ENCODE measurements at places on chromosomes 11 and 22.

DNA sequence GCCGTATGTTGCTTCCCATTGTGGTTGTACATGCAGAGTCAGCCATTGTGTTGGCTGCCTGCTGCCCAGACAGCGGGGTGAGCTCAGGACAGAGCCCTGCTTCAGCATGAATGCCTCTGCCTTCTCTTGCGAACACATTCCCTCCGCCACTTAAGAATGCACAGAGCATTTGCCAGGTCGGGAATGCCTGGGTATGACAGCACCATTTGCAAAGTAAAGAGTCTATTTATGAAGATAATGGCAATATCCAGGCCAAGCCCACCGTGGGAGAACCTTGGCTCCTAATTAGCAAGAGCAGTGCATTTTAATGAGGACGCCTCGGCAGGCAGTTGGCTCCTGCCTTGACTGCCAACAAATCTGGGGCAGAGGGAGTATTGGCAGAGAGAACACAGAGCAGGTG is 62.5 kb upstream of the SORL1 start:
- peak; percentile 26 for DNase-seq

GRCh38 chr22:45493286-45493771 is 9.4 kb upstream of the FBLN1 start:
- DNase-seq: no peak

DNA sequence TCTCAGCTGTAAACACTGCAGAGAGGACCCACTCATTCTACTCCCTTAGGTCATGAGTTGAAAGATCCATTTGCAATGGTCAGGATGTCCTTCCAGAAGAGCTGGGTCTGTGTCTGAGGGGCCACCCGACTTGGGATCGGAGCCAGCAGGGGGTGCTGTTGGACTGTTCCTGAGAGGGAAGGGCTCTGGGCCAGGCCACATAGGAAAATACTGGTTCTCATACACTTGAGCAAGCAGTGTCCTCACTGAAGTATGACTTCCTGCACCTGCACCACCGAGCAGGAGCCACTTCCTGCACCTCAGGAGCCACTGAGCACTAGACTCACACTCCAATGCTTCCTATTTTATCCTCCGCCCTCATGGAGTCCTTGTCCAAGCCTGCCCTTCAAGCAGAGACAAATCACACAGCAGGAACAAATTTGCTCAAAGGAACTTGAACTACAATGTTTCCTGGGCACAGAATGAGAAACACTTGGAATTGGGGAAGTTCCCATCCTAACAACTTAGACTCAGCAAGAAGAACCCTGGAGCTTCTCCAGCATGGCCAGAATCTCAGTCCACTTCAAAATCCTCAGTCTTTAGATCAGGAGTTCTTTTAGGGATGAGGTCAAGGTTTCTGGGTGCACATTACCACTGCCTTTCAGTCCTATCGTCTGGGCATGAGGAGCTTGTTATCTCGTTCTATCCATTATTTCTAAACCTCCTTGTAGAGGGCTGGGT is 36.6 kb upstream of the VPREB1 start:
- peak; percentile 87 for DNase-seq

- no peak for DNase-seq
Measured at GRCh38 chr11:133904818-133905515, 51.8 kb downstream of the IGSF9B start.

DNA sequence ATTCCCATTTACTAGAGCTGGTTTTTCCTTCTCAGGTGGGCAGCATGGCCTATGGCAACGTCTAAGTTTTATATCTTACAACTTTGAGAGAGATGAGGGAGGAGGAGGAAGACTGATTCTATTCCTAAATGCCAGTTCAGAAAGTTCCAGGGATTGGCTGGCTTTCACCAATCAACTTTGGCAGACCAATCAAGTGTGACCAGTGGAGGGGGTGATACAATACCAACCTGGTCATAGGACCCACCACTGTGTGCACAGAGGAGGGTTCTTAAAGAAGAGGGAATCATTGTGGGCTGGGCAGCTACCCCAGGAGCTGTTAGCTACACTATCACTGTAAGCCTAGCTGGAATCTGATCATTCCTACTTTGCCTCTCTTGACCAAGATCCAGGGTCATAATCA is 8.1 kb downstream of the DIXDC1 start:
- no peak for DNase-seq

GRCh38 chr11:60844870-60845221 is 2.9 kb downstream of the CCDC86 start:
- no peak for DNase-seq

DNA sequence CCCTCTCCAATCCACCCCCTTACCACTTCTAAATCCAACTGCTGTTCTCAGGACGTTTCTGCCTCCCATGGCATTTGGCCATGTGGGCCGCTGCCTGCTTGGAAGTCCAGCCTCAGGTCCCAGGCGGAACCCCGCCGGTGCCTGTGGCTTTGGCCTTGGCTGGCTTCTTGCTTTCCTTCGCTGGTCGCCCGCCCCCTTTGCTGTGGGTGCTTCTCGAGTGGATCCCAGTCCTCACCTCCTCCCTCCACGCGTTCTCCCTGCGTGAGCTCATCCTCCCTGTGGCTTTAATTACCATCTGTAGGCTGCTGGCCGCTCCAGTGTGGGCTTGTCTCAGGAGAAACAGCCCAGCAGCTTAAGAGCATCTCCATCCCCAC is 111.7 kb downstream of the NECTIN1 start:
- no peak for DNase-seq

DNA sequence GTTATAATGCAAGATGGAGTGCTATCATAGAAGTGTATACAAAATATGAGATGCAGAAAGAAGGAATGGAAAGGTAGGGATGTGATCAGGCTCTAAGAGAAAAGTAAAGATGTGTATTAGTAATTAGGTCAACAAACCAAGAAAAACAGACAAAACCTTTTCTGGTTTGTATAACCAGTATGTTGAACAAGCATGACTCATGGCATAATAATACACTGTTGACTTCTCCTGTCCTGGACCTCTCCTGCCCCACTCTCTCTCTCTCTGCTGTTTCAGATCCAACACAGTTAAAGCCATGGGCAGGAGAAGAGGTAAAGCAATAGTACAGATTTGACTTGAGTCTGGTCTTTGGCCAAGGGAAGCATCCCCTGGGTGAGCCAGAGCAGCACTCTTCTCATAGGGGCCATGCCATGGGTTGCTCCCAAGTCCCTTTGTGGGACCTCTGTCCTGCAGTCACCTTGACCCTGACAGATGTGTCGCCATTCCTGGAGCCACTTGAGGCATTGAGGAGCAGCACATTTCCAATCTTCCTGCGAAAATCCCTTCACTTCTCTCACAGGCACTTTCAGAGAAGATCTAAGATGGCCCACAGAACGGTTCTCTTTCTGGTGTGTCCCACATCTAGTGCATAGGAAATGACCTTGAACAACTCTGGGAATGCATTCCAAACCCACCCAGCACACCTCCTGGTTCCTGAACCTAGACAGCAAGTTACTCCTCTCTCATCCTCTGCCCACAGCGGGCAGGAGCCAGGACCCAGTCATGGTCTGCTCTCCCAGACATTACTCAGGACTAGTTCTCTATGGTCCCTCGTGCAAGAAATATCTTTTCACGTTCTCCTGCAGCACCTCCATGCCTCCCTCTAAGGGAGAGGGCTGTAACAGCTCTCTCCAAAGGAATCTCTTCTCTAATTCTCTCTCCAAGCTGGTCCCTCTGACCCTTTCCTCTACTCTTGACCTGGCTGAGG is 58.2 kb upstream of the PRSS23 start:
- no peak for DNase-seq

DNA sequence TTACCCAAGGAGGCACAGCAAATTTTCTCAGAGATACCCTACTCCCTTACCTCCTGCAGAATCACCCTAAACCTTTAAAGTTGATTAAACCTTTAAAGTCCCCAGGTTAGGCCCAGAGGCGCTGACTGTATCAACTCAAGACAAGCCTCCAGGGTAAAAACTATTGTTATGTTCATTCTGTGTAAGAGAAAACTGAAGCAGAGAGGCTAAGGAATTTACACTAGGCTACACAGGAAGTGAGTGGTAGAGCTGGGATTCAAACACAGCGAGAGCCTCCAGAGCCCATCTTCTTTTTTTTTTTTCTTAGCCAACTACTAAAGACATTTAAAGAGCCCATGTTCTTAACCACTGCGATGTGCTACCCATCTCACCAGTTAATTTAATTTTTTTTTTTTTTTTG is 56.3 kb upstream of the GRK3 start:
- DNase-seq: no peak

DNA sequence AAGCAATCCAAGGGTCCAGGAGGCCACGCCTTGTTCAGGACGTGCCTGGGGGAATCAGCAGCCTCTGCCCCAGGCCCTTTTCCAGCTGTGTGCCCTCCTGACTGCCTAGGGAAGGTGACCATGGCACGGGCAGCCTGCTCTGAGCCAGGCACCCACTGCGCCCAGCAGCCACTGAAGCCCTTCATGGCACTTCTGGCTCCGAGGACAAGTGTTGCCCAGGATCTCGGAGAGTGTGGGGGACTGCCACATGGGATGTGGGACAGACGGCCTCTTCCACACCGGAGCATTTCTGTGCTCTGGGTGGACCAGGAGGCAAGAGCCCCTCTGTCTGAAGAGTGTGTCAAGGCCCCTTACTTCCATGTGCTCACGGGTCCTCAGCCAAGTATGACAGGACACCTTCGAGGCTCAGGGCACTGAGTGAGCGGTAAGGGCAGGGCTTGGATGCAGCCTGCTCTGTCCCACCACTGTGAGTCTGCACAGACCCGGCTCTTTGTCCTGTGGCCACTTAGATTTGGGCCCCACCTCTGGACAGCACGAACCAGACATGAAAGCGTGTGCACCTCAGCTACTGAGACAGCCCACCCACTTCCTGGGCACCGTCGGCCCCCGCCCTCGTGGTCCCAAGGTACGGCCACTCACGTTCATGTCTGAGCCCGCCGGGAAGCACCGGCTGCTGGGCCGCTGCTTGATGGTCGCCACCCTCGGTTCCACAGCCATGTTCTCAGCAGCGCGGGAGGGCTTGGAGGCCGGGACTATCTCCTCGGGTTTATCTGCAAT is 93.6 kb downstream of the CTTN start:
- no peak for DNase-seq

DNA sequence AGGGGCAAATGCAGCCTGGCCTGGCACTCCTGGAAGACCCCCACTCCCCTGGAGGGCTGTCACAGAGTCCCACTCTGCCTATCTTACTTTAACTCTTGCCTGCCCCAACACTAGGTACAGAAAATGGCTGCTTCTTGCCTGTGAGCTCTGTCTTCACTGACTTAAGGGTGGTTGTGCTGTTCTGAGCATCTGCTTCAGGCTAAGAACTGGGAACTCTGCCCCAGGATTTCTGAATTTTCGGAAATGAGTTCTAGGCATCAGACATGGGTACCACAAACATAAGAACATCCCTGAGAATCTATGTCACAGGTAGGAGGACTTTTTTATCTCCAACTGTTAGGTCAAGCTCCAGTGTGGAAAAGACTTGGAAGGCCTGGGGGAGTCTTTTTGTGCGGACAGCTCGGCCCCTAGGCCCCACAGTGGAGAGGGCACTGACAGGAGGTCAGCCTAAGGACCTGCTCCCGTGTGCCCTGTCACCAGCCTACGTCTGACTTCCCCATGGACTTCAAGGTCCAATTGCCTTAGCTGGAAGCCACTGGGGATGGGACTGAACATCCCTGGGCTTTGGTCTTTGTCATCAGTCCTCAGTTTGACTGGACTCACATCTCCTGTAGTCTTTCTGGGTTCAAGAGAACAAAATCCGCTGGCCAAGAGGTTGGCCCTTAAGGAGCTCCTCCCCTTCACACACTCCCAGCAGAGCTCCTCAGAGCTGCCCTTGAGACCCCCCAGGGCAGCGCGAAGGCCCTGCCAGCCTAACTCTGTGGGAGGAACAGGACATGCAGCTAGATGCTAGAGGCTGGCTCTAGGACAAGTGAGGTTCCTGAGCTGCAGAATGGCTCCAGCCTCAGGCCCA is 31.9 kb downstream of the PPP2R1B start:
- no peak for DNase-seq

GRCh38 chr11:1844221-1845094 is 5.7 kb downstream of the TNNI2 start:
- DNase-seq: no peak

- DNase-seq: peak; percentile 41
Measured at GRCh38 chr11:32870676-32871075, 21.9 kb upstream of the QSER1 start.

GRCh38 chr11:97905671-97906070 is 1115.1 kb upstream of the CNTN5 start:
- no peak for DNase-seq

DNA sequence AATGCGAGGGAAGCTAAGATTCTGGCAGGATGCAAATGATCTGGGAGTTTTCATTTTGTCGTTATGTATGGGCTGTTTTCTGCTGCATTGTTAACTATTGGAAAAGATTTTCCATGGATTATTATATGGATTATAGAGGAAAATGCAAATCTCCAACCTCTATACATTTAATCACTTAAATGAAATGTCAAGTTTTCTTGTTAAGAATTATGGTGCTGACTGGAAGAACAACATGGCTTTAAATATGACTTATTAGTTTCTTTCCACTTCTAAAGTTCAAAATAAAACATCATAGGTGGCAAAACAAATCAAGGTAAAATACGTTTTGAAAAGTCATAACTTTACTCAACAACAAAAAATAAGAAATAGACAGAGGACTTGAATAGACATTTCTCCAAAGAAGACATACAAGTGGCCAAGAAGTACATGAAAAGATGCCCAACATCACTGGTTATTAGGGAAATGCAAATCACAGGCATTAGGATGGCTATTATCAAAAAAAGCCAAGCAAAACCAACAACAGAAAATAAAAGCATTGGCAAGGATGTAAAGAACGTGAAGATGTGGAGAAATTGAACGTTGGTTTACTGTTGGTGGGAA is 56.2 kb upstream of the CLDN5 start:
- DNase-seq: no peak

GRCh38 chr11:71221821-71222220 is 30.6 kb downstream of the SHANK2 start:
- no peak for DNase-seq

GRCh38 chr11:75031224-75031753 is 42.6 kb downstream of the NEU3 start:
- DNase-seq: no peak

GRCh38 chr11:62599901-62600300 is 1.8 kb downstream of the MTA2 start:
- DNase-seq: no peak

GRCh38 chr22:35892192-35892591 is 136.4 kb downstream of the RBFOX2 start:
- no peak for DNase-seq

GRCh38 chr11:123630126-123630608 is 24.3 kb downstream of the SCN3B start:
- no peak for DNase-seq

DNA sequence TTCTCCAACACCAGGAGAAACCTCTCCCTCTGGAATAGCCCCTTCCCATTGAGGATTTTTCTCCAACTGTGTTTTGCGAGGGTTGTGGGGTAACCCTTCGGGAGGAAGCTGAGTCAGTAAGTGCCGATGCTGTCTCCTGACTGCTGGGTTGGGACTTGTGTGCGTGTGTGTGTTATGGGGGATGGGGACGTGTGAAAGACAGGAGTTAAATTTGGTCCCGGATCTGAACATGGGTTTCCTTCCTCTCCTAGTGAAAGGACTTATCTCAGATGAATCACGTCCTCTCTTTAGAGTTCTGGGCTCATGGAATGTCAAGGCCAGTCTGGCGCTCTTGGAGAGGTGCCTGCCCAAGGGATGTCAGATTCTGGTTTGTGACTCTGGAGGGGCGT is 33.3 kb downstream of the KIAA1671 start:
- DNase-seq: no peak

All from endothelial cell (in vitro differentiated cells).